ENCODE measurements at places on chromosomes 1 and 21.

GRCh38 chr1:28036431-28036830 lies 52.0 kb downstream of the EYA3 start:
- ATAC-seq: no peak

DNA sequence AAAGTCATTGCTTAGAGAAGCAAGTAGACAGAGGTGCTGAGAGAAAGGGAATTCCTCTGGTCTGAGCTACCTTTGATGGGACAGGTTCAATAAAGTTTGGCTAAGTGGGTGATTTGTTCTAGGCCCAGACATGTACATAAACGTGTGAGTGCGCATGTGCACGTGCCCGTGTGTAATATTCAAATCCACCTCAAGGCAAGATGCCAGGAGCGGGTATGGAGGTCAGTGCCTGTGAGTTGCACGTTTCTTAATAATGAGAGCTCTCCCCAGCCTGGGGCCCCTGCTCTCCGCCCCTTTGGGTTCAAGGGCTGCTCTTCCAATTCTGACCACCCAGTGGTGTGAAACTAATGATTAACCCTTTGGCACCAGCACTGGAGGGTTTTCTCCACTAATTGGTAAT lies 53.8 kb upstream of the LMO4 start:
- ATAC-seq: no peak

- no peak for ATAC-seq
Observed at GRCh38 chr1:246320286-246320685, 186.8 kb downstream of the SMYD3 start.

DNA sequence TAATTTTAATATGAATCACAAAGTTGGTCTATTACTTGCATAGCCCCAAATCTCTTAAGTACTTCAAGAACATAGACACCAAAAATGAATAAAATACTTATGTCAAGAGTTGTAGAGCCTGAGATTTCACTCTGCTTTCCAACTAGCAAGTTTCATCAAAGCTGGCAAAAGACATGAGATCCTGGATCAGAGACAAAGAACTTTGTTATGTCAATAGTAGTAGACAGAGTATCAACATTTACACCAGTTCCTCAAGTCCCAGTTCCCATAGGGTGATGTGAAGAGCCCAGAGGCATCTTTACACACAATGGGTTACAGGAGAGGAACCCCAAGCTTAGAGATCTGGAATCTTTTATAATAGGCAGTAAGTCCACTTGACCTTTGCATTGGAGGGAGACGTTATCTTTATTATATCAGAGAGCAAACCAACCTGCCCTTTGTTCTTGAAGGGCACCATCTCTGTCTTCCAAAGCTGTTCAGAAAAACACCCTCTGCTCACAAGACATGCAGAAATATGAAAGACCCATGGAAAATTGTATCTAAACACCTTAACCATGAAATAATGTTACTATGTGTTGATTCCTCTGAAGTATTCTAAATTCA lies 174.4 kb upstream of the GALNT2 start:
- no peak for ATAC-seq

GRCh38 chr1:108028841-108029388 lies 63.9 kb upstream of the VAV3 start:
- ATAC-seq: peak; percentile 39

GRCh38 chr1:173917149-173917548 lies at the start of gene SERPINC1:
TSS of gene SERPINC1 (minus strand) at chr1:173917327. CDS start at chr1:173917259, 68 bp downstream.
- no peak for ATAC-seq

- ATAC-seq: no peak
Observed at GRCh38 chr1:18611311-18611710, 19.3 kb upstream of the PAX7 start.

DNA sequence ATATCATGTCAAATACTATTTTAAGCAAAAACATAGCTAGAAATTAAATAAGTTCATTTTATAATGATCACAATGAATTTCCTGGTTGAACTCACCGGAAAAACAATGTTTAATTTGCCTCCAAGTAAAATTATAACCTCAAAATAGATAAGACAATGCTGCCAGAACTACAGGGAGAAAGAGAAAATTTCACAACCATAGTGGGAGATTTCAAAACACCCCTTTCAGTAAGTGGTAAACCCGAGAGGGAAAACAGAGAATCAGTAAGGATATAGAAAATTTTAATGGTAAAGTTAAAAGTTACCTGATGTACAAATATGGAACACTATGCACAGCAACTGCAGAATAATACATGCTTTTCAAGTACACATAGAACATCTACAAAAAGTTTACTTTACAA lies 43.2 kb upstream of the PLA2G4A start:
- no peak for ATAC-seq

DNA sequence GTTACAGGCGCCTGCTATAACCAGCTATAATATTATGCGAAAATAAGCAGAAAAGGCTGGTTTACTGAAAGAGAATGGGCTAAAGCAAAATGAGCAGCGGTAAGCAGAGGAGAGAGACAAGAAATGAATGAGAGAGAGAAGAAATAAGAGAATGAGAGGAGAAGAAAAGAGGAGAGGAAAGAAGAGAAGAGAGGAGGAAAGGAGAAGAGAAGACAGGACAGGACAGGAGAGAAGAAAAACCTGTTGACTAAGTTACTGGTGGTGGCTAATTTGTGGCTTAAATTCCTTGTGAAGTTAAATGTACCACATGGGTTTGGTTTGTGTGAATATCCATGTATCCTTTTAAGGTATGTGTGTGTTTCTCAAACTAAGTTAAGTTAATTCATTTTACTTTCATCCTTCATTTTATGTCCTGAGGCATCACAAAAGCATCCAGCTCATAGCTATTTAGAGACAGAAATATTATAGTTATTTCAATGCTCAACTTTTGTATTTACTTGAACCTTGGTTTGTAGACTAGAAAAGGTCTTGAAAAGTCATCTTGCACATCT lies 3.1 kb upstream of the DDR2 start:
- ATAC-seq: no peak

- ATAC-seq: no peak
Observed at GRCh38 chr21:25759573-25759972, 24.8 kb downstream of the GABPA start.

DNA sequence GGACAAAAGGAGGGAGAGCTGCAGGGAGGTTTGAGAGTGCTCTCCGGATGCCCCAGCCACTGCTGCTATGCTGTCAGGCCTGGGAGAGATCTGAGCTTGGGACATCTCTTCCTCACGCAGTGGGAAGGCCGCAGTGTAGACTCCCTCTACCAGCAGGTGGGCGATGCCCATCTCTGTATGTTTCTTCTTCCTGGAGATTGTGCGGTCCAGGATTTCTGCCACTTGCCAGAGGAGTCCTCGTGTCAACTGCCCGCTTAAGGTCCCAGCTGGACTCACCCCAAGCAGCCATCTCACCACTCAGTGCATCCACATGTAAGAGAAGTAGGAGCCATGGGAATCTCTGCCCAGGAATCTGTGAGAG lies 10.9 kb downstream of the CPLANE2 start:
- no peak for ATAC-seq

- ATAC-seq: peak; percentile 22
Observed at GRCh38 chr1:20443703-20444586, 42.1 kb downstream of the CAMK2N1 start.

GRCh38 chr1:207787776-207788175 lies 35.9 kb downstream of the CD46 start:
- ATAC-seq: no peak

DNA sequence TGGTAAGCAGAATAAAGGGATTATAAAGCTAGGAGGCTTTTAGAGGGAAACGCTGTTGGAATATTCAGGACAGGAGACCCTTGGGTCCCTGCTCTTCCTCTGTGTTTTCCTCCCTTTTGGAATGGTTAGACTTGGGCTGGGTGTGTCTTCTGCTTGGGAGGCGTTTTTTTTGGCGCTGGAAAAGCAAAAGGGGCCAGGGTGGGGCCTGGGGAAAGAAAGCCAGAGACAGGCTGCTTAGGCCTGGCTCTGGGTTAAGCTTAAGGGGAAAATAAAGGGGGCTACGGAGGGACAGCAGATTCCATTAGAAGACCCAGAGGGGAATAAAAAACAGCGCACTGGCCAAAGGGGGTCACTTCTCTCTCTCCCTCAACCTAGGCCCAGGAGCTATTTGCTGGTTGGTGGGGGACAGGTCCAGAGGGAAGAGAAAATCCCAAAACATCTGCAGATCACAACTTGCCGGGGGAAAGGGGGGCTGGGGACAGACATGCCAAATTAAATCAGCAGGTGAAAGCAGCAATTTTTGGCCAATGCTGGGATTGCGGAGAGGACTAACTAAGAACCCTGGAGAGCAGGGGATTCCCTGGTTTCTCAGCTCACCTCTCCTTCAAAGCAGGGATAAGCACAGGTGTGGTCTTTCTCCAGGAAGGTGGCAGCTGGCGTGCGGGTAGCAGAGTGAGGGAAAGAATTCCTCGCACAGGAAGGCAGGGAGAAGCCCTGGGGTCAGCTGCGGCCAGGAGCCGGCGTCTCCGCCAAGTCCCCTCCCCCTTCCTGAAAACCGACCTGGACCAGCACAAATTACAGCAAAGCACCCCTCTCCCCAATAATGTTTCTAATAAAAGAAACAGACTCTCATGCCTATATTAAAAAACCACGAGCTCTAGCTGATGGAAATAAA lies 82.2 kb upstream of the AK4 start:
- ATAC-seq: no peak

- ATAC-seq: no peak
Observed at GRCh38 chr1:95650631-95651030, 416.6 kb downstream of the RWDD3 start.

DNA sequence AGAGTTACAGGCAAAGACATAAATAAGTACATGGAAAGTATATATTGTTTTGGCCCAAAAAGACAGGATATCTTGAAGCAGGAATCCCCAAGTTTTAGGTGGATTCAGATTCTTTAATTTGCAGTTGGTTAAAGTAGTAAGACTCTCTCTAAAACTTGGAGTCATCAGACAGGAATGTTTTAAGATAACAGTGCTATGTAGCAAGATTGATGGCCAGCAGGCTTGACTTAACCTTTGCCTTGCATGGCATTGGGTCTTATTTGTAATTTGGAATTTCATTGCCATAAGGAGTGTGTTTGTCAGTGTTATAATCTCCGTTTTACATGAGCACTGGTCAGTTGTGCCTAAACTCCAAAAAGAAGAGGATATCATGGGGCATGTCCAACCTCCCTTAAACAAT lies 727.6 kb upstream of the CHRM3 start:
- ATAC-seq: no peak

- ATAC-seq: no peak
Observed at GRCh38 chr1:70360321-70360720, 5.8 kb upstream of the ANKRD13C start.

DNA sequence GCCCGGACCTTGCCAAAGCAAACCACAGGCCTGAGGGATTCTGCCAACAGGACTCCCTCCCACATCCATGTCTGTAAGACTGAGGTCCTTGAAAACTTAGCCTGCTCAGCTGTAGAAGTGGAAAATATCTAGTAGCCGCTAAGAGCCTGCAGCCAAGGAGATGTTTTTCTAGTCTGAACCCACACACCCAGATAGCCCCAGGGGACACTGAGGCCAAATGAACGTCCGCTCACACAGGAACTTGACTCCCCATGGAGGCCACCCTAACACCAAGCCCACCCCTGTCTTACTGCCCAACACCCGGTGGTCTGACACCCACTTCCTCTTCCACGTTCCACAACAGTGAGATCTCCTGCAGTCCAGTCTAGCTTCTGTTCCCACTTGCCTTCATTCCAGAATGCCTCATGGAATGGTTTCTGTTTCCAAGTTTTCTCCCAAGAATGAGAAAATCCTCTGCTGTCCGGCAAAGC lies 174.8 kb downstream of the PLPP3 start:
- no peak for ATAC-seq

DNA sequence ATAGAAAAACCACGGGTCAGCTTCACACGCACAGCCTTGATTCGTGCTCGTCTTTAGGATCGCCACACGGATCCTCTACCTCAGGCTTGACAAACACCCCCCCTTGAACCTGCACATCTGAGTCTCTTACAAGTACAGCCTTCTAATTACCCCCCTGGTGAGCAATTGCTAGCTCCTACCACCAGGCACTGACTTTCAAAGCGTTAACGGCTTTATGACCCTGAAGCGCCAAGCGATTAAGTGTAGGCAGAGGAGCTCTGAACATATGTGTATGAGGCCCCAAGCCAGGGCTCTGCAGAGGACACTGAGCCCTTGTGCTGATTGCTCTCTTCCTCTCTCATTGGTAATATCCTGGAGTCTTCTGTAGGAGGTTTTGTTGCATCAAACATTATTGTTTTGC lies 55.7 kb upstream of the EPHA8 start:
- ATAC-seq: no peak

GRCh38 chr1:217943361-217943760 lies 312.2 kb downstream of the SPATA17 start:
- ATAC-seq: no peak

DNA sequence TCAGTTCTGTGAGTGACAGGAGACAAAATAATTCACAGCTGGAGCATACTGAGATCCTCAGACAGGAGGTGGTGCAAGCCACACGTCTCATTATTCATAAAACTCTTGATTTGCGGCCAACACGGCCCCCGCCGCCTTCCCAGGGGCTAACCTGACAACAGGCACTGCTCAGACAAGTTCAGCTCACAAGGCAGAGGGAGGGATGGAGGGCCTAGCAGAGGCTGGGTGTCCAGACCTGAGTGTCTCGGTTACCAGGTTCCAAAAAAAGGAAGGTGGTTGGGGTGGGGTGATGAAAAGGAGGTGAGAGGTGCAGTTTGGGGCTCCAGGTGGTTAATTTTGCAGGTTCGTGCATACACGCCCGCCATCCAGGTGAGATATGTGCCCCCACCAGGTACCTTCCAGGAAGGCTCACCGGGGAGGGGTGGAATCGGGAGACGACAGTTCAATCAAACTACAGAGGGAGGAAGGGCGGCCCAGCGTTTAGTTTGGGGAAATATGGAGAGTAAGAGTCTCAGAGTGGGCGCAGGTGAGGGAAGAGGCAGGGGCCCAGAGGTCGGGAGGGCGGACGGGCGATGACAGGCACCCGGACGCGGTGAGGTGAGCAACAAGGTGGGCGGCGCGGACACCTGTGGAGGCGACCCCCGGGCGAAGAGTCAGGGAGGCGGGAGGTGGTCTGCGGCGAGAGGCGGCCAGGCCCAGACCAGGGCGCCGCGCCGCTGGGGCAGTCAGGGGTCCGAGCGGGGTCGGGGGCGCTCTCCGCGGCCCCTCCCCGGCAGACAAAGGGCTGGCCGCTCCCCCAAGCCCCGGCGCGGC lies 629 bp downstream of the CTNNBIP1 start:
- peak; percentile 0 for ATAC-seq

DNA sequence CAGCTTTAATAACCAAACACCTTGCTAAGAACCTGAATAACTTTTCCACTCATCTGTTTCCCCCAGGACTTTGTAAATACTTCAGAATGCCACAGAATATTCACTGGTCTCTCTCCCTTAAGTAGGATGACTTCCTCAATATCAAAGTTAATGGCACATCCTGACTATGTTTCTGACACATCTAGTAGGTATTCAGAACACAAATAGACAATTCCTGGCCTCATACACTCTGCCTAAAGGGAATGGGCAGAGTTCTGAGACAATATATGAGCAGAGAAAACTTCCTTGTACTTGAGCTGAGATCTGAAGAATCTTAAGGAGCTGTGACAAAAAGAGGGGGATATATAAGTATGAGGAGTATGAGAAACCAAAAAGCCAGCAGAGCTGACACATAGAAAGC lies 34.8 kb downstream of the ANKRD13C start:
- ATAC-seq: no peak

GRCh38 chr1:31020007-31020790 lies 45.3 kb downstream of the PUM1 start:
- ATAC-seq: no peak

All from stimulated activated memory B cell treated with anti-CD40 and anti-IgM and Interleukin-4, amounts not matched to agents 10 μg/mL and 1 μg/mL and 100 μg/mL, for 72 hours (primary cell).